Kasumi-1 (cell line): ENCODE measurements at places on chromosomes 2 and 18.

- DNase-seq = no peak
Observed at GRCh38 chr2:156345582-156345981, 13.1 kb upstream of the NR4A2 start.

DNA sequence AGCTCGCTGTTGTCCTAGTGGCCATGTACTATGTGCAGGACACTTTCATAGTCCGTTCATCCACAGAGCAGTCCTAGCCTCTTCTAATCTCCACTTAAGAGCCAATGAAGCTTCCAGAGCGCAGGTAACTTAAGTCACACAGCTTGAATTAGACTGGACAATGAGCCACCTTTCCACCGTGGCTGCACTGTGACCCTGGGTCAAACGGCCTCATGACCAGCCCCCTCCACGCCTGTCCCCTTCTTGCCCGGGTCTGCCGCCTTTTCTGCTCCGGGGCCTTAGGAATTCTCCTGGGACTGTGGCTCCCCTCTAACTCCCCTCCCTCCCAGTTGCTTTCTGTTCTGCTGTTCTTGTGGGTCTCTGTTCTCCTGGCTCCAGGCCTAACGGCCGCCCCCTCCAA is 8.4 kb upstream of the PRKCE start:
- no peak for DNase-seq

DNA sequence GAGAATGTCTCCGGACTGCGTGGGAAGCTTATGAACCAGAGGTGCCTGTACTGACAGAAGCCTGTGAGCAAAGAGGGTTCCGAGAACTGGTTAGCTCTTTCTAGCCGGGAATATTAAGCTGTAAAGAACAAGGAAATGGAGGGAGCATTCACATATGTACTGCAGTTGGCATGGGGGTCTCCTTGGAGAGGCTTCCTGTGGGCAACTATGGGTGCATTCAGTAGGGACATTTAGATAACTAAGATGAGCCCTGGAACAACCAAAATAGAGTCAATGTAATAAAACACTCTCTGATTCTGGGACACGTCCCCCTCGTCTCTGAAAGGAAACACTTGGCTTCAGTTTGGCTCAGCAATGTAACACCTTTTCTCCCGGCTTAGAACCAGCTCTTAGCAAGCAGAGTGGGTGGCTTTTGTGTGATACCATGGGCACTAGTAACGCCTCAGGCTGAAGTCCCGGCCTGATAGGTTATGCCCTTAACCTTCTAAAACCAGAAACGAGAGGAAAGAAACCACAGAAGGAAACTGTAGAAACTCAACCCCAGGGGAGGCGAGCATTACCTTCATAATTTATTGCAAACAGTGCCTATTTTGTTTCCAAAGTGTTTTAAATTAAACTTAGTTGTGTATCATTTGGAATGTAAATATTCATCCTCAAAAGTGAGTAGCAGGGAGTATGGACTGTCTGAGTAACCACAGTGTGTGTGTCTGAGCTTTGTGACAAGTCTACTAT is 48.8 kb upstream of the LPIN2 start:
- peak; percentile 28 for DNase-seq

DNA sequence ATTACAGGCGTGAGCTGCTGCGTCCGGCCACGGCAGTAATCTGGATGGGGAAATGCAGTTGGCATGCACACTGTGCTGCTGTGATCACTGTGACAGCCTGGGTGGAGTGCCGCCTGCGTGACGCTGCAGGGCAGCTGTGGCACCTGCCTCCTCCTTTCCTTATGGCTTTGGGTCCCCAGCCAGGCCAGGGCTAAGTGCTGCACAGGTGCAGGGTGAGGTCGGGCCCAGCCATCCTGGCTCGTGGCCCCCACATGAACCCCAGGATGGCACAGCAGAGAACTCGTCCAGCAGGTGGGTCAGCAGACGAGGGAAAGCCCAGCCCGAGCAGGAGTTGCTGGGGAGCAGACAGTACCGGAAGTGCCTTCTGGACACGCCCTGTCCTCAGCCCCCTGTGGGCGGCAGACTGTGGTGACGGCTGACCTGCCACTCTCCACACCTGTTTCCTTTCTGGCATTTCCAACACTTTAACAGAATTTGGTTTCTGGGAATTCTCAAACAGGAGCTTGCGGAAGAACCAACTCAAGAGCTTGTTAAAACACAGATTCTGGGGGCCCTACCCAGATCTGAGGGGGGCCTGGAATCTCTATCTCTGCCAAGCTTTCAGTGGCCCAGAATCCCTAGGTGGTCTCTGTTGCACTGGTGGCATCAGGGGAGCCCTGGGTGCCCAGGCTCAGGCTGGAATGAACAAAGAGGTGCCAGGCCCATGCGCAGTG is 16.9 kb downstream of the HS1BP3 start:
- DNase-seq = no peak

DNA sequence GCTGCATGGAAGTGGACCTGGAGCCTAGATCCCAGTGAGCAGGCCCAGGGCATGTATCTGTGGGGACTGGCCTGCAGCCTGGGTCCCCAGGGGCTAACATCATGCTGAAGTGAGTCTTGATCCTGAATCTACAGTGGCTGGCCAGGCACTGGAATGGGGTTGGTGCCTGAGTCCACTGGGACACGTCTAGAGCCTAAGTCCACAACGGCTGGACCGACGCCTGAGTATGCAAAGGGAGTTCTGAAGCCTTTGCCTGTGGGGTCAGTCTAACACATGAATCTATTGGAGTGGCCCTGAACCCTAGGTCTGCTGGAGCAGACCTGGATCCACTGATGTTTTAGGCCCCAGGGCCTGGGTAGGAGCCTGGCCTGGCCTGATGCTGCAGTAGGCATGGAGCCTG is 665.5 kb downstream of the DCDC2C start:
- no peak for DNase-seq

DNA sequence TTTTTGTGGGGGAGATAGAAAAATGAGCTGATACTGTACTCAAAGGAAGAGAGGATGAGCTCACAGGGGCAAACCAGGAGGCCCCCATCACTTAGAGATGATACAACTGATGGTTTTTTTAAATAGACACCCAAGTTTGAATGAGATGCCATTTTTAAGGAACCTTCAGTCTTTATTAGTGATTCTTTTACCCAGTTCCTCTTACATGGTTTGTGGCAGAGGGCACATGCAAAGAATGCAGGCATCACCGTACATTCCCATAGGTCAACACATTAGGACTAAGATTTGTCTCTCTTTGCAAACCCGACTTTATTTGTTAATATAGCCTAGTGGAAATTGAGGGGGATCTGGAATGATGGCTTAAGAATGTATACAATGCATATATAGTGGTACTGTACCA is 250.9 kb downstream of the ASXL3 start:
- no peak for DNase-seq

GRCh38 chr18:36653141-36653869 is 175.5 kb downstream of the TPGS2 start:
- DNase-seq = no peak

GRCh38 chr2:157420771-157421323 is 23.0 kb downstream of the CYTIP start:
- DNase-seq = peak; percentile 89

- DNase-seq = no peak
Observed at GRCh38 chr2:121902171-121902591, 146.7 kb downstream of the TSN start.

- no peak for DNase-seq
Observed at GRCh38 chr2:8588831-8589191, 93.0 kb upstream of the ID2 start.

DNA sequence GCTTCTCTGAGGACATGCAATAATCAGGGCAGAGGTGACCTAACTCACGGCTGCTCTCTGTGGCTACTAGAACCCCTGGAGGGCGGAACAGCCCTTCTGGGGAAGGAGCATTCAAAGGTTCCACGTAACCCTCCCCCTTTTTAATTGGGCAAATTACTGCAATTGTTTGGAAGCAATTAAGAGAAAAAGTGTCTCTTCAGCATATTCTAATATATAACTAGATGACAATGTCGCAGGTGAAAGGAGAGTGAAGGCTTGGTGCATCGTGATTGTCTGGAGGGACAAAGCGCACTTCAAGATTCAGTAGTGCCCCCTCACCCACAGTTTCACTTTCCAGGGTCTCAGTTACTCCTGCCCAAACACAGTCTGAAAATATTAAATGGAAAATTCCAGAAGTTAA is 720.8 kb downstream of the DCDC2C start:
- no peak for DNase-seq

DNA sequence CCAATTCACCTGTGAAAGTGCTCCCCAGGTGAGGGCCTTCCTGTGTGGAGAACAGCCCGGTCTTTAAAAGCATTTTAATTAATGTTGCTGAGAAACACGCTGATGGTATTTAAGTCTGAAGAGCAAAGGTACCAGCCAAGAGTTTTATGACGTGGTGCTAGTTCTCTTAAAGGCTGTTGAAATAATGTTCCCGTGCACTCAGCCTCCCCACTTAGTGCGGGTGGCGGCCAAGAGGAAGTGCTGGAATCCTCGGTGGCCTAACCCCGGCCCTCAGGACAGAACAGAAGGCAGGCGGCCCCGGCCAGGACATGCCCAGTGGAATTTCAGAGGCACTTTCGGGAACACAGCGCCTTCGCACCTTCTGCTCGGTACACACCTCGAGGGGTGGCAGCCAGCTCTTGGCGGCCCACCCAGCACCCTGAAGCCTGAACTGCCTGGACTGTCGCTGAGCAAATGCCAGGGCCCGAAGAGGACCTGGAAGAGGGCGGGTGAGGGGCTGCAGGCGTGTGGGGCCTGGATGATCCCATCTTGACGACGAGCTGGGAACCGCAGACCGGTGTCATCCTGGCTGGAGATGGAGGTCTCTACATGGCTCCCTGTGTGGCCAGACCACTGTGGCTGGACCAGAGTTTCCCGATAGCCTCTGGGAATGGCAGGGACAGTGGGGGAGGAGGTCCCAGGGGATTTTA is 142.9 kb downstream of the ASB1 start:
- no peak for DNase-seq

- DNase-seq = no peak
Observed at GRCh38 chr18:44061438-44061837, 619.2 kb upstream of the SETBP1 start.

DNA sequence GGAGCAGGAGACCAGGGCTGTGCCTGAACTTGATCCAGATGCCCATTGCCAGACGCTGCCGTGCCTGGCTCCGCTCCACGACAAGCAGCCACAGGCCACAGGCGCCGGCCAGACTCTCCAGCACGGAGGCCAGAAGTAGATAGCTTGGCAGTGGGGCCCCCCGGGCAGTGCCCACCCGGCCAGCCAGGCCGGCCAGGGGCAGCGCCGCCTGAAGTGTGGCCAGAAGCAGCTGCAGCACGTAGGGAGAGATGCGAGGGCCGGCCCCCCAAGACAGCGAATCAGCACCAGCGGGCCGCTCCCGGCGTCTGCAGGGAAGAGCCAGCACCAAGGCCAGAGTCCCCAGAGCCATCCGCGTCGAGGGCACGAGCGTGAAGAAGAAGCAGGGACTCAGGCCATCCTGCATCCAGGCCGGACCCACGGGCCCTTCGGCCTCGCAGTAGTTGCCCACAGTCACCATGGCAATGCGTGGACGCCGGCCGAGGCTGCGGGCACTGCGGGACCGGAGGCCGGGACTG is 484 bp downstream of the ABCB6 start:
- no peak for DNase-seq

DNA sequence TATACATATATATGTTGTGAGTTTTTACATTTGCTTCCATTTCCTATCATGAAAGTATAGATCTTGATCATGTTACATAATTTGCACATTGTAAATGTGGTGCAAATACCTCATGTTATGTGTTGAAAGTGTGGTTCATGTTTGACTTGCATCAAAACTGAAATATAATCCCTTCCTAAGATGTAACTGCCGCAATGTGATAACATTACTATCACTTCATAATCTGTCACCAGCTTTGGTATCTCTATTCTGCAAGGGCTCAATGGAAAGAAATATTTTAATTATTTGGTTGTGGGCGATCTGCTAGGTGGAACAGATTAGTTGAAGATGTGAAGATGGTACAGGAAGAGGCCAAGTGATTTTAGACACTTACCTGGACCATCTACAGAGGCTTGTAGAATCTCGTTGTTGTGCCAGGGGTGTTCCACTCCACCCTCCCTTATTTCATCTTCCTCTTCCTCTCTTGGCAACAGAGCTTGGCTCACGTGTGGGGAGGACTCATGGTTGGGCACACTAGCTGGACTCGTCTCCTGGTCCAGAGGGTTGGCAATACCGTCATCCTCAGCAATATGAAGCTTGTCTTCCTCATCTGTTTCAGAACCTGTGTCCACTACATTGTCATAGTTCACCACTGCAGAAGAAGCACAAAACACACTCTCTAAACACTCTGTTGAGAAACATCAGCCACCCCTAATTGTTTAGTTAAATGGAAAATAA is 90.4 kb downstream of the ZEB2 start:
- DNase-seq = no peak

DNA sequence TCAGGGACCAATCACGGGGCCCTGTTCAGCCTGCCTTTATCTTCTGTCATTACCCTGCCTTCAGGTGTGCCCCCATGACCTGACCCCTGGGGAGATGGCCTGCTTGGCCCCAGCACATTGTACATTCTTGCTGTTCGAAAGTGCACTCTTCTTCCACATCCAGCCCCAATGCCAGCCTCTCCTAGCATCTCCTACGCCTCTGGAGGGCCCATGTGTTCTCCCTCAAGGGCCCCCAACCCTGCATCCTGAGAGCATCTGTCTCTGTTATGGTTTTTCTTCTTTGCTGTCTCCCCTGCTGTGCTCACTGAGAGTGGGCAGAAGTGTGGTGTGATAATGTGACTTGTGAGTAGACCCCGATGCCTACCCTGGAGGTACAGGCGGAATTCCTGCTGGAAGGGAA is 41.5 kb upstream of the OTOS start:
- DNase-seq = no peak

- DNase-seq = peak; percentile 34
Observed at GRCh38 chr2:68723181-68723580, 11.4 kb upstream of the ARHGAP25 start.

DNA sequence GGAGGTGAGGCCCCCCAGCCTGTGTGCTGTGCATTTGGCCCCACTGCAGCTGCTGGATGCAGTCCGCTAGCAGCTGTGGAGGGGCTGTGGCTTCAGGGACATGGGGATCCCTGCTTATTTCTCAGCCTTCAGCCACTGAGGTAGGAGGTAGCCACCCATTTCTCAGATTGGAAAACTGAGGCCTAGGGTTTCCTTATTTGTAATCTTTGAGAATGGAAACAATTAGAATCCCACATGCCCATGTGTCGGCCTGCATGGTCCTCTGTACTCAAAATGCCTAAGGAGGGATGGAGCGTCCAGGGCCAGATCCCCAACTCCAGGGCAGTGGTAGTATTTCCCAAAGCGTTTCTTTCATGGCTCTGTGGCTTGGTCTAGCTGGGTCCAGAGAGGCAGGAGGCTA is 42.1 kb downstream of the TOGARAM2 start:
- no peak for DNase-seq

DNA sequence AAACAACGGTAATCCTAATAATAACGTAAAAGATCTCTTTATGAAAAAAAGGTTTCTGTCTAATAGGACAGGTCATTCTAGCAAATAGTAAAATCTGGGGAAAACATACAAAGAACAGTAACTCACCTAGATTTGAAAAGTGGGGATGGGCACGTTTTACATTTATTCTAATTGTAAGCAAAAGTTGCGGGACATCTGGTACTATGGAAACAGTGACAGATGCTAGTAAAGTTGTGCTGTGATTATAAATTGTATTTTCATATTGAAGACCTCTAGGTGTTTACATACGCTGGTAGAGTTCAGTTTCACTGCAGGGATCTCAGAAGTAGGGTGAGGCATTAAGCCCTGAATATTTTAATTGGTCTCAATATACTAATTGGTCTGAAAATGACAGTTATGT is 422.5 kb downstream of the DPP10 start:
- no peak for DNase-seq
